ENCODE measurements at places on chromosomes 3 and 15.

DNA sequence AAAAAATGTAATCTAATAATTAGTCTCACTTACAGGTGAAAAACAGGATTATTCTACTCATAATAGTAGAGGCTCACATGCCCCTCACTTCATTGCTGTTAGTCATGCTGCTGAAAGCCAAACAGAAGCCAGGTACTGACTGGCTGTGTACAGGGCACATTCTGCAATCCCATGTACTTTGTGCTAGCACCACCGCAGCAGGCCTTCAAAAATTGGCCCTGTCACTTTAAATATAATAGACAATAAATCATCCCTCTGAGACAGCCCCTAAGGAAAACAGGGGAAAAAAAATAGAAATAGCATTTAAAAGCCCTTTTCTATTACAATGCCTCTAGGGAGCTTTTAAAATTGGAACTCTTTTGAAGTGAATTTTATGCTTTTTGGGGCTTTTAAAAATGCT lies 723.8 kb downstream of the TUSC7 start:
- no peak for DNase-seq

DNA sequence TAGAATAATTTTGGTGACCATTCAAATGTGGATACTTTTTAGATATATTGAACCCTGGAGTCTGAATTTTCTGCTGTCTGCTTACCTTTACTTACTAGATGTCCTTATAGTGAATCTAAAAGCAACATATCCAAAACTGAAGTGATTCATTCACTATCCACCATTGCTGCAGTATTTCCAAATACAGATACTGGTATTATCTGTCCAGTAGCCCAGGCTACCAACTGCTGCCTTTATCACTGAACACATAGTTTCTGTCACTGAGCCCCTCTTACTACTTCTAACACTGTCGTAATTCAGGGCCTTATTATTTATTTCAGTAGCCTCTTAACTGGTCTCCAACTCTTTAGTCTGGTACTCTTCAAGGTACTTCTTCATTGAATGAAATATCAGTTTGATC lies 49.2 kb downstream of the SLMAP start:
- DNase-seq, result no peak

DNA sequence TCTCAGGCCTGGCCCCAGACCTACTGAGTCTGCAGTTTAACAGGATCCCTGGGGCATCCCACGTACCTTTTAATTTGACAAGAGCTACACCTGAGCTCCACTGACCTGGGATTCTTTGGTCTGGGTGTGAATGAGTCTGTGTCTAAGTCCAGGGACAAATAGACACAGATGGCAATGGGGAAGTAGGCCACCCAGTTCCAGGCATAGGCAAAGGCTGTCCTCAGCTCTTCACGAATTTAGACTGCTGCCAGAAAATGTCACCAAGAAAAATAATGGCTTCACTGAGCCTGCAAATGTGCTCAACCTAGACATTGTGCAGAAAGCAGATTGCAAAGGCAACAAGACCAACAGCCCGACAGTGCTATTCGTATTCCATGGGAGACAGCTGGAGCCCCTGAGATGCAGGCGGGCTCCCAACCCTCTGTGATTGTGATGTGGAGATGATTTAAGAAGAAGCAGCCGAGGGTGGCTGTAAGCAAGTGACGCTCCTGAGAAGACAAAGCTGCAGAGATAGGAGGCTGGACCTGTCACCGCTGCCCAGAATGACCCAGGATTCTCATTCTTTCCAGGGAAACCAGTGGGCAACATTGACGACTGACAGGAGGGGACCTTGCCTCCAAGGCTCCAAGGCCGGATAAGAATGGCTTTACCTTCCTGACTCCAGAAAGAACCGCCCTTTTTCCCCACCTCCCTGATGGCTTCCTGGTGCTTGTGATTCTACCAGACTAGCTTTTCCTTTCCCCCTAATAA lies 39.8 kb upstream of the IREB2 start:
- DNase-seq, result no peak

DNA sequence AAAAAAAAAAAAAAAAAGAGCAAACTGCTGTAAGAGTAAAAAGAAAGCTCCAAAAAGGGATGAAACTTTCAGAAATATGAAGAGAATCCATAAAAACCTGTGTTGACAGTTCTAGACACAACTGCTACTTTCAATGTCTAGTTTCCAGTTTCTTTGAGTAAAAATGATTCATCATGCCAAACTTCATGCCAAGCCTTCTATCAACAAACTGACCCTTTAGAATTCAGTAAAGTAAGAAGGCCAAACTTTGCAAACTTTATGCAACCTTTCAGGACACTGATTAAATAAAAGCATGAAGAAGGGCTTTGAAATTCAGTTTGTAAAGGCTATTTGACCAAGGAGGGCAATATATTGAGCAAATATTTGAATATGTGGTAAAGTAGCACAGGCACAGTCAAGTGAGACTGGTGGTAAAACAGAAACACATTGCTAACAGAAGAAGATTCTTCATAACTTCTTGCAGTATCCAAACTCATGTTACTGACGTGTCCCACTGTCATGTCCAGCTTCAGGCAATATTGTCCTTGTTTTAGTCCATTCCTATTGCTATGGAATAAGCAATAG lies 56.3 kb upstream of the CFAP20DC start:
- no peak for DNase-seq

- no peak for DNase-seq
Measured at GRCh38 chr3:69764861-69765260, 25.6 kb downstream of the MITF start.

DNA sequence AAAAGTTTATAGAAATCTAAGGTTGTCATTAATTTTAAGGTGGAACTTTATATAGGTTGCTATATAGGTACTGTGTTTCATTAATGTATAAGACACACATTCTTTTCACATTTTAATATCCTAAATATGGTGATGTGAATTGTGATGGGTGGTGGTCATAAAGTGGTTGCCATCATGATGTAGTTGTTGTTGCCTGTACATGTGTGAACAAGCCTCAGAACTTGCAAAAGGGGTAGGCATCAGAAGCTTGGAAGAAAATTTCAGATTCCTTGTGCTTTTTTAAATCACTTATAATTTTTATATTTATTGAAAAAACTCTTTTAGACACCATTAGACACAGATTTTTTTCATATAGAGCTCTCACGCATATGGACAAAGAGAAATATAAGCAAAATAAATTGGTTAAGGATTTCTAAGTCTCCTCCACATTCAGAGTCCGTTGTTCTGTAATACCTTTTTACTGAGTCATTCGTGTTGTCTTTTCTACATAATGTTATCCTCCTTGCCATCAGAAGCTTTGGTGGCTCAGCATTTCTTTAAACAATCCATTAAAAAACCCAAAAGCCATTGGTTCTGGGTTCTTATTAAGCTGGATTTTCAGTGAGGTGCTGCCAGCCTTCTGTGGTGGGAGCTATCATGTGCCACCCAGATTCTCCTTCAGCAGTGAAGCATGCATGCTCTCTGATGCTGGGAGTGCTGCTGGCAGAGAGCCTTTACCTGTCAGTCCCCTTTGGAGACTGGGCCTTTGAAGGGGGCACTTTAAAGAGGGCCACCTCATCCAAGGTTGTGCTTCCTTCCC lies 140.4 kb upstream of the GALNT15 start:
- no peak for DNase-seq

DNA sequence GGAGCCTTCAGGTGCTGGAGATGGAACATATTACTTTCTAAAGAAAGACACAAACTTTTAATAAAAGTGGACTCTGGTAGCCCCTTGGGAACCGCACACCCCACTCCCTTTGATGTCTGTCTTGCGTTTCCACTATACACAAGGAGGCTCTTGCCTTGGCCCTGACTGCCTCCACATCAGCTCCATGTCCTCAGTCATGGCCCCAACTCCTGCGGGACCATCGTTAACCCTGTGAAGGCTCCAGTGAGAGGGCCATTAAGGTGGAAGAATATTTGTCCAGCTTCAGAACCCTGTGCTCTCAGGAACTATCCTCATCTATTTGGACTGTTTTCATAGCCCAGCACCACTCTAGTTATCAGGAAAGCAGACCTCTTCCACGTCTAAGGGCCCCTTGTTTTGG lies 16.1 kb upstream of the BFSP2 start:
- no peak for DNase-seq

DNA sequence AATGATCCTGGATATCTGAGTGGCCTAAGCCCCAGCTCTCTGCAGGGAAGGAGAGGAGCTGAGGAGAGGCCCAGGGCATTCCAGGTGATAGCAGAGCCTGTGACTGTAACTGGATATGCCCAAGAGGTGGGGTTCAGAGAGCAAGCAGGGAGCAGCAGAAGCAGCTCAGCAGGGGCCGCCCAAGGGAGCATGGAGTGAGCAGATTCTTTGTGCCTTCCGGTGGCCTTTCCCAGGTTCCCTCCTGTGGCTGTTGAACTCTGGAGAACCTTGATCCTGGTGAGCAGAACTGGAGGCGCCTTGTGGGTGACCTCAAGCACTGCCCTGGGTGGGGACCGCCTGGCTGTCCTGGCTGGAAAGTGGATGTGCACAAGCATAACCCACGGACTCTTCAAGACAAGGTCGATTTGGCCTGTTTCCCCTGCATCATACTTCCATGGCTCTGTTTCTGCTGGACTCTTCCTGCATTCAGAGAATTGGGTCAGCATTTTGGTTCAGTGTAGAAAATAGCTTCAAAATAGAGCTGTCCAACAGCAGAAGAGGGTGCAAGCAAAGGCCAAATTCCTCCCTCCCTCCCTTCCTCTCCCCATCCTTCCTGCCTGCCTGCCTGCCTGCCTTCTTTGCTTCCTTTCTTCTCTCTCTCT lies 76.1 kb downstream of the ARNT2 start:
- DNase-seq, result no peak

DNA sequence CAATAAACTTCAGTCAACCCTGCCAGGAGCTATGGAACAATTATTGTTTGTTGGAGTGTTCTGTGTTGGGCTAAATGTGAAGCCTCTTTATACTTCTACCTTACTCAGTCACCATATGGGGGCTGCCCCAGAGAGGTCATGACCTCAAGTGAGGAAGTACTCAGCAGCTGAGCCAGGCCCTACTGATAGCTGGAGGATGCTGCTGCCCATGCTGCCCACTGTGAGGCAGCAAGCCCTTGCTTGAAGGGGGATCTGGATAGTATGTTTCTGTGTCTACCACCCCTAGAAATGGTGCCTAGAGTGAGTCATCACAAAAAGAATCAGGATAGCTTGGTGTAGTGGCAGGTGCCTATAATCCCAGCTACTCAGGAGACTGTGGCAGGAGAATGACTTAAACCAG lies 4.5 kb upstream of the RPL24 start:
- DNase-seq, result no peak

DNA sequence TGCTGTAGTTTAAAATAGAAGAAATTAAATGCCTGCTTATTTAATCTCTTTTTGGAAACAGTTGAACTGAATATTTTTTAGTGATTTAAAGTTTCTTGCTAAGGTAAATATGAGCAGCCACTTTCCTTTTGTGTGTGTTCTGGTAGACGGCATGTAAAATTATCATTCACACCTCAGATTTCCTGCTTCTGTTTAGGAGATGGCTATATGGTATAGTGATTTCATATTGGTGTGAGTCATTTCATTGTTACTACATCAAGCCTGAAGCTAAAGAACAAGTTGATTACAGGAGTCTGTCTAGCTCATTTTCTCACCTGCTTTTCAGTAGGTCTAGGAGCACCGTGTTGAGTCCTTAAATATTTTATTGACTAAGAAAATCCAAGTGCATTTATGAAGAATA lies 2.2 kb downstream of the LRCH3 start:
- DNase-seq, result no peak

DNA sequence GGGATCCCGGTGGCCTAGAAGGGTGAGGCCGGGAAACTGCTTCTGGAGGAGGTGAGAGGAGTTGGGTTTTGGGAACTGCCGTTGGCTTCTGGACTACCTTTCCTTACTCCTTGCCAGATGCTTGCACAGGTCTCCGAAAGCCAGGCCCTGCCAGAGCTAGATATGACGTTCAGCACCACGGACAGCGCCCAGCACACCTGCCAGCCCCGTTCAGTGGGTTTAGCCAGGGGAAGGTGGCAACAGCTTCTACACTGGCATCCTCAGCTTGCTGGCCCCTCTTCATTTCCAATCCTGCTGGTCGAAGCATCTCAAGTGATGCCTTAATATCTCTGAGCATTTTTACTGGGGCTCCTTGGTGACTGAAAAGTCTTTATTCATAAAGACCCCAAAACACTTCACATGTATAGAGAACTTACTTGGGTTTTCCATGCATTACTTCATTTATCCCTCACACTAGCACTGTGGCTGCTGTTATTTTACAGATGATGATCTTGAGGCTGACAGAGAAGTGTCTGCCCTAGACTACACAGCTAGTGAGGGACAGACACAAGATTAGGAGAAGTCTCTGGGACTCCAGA lies 21.9 kb downstream of the HCN4 start:
- no peak for DNase-seq

DNA sequence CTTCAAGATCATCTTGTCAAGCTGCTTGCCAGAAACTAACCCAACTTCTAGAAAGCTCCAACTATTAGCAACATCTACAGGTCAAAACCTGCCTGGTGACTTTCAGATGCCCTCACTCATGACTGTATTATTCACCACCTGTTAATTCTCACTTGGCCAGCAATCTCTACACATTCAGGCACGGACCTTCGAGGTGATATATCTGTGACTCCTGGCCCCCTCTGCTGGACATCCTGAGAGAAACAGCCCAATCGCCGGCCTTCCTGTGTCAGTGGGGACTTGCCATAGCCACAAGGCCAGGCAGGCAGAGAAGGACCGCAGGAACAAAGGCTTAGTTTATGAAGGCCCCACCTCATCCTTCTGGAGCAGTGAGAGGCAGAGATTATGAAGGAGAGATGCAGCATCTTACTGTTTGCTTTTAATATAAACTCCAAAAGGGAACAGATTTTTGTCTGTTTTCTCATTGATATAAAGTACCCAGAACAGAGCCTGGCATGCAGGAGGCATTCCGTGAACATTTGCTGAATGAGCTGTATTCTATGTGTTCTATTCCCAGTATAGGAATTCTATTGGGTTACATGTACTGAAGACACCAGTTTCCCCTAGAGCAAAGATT lies 24.4 kb upstream of the OCA2 start:
- peak; percentile 47 for DNase-seq

- no peak for DNase-seq
Measured at GRCh38 chr15:45594835-45595530, 7.8 kb downstream of the BLOC1S6 start.

DNA sequence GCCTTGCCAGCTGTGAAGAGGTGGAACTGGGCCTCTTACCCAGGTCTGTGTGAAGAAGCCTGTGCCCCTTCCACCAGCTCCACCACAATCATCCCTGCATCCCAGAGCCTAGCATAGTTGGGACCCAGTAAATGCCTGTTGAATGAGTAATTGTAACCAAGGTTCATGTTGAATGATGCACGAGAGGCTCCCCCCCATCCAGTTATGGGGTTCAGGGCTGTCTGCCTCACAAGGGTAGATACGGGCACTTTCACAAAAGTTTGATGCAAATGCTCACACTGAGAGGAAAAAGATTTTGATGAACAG lies 29.5 kb upstream of the TSEN2 start:
- DNase-seq, result no peak

DNA sequence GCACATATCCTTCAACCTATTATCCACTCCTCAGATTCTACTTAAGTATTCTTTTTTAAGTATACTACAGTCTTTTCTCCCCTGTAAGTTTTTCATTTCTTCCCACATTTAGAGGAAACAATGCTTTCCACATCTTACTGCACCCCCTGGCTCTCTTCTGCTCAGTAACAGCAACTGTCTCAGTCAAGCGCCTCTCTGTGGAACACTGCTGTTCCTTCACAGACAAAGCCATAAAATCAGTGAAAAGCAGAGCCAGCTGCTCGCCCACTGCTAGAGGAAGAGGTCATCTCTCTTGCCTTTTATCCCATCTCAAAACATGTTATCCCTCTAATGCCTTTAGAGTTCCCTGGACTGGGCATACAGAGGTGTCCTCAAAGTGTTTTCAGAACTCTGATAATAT lies 24.8 kb downstream of the SERP1 start:
- DNase-seq, result no peak

- no peak for DNase-seq
Measured at GRCh38 chr15:76682259-76682658, 222.9 kb downstream of the SCAPER start.
